CD4-positive, alpha-beta T cell treated with Interferon gamma for 1 hour (primary cell): ENCODE measurements at places on chromosomes 5 and 9.

GRCh38 chr5:142713121-142713706, 27.3 kb upstream of the FGF1 start:
- DNase-seq: peak; percentile 83

- no peak for DNase-seq
These were observed 126.9 kb downstream of the NTRK2 start for GRCh38 chr9:84796404-84796803.

- no peak for DNase-seq
These were observed 185.7 kb downstream of the MARCHF11 start for GRCh38 chr5:15993919-15994318.

DNA sequence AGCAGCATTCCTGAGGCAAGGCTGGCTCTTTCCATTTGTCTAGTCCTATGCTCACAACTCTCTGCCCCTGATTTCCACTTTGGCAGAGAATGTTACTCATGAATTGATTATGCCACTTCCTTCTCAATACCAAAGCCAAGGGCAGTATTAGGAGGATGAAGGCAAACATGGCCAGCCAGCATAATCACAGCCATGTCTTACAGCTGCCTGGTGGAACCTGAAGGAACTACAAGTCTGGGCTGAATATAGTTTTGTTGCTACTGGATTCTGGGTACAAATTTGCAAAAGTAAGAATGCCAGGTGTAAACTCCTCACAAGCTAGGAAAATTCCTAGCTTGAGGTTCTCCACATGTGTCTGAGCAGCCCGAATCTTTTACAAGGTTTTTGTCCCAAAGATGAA, 4.2 kb downstream of the SIL1 start:
- DNase-seq: no peak

- no peak for DNase-seq
These were observed 144.5 kb downstream of the GCNT1 start for GRCh38 chr9:76603448-76603895.

DNA sequence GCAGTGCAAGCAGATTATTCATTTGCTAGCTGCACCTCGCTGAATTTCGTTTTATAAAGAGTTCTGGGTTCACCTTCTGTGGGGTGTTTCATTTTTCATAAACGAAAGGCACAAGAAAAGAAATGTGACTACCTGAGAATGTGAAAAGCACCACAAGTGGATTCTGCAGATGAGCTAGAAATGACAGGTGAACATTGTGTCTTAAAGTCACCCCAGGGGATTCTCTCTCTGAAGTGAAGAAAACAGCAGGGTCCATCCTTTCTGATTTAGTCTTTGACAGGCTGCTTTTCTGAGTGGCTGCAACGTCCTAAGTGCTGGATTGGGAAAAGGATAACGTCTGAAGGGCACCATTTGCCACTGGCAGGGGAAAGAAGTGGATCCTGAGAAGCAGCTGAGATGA, 469.3 kb downstream of the SPATA31D1 start:
- no peak for DNase-seq

DNA sequence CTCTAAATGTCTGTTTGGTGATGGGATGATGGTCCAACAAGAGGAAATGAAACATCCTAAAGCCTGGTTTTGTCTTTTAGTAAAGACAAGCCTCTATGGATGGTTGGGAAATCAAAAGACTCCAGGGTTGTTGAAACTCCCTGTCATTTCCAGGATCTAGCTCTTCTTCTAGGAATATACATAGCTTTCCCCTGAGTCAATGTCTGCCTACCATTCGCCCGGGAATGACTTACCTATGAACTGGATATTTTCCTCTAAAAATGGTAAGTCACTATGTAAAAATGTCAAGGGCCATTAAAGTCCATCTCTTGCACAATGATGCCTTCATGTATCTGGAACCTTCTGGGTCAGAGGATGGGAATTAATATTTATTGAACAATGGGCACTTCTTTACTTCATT, 11.1 kb upstream of the KIF12 start:
- DNase-seq: no peak

GRCh38 chr5:13993926-13994325, 49.4 kb upstream of the DNAH5 start:
- DNase-seq: no peak

DNA sequence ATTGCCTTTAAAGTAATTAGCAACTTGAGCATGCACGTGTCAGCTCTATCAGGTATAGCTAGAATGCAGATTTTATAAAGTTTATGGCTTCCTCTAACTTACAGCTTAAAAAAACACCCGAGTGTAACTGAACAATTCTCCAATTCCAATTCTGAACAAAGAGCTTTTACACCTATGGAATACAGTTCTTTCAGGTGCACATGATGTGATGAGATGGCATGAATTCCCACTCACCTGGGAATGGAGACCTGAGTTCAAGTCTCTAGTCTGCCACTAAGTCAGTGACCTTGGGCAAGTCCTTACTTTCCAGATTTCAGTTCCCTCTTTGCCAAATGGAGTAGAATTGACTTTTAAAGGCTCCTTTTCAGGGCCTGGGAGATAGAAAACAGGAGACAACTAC, 1.8 kb downstream of the ZFAND5 start:
- no peak for DNase-seq

DNA sequence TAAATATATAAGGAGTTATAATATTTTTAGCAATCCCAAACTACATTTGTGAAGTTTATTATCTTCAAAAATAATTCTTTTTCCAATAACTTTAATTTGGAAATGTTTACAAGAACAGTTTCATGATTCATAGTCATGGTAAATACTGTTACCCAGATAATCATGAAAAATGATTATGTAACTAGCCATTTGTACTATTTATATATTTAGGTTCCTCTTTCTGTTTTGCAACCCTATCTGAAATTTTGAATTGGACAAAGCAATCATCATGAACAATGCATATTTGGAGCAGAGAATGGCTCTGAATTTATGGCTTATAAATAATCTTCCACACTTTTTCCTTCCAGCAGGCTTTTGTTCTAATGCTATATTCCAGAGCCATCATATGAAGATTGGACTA, 499.7 kb downstream of the SLCO4C1 start:
- DNase-seq: no peak

GRCh38 chr9:88555268-88555980, 20.4 kb downstream of the NXNL2 start:
- DNase-seq: no peak

DNA sequence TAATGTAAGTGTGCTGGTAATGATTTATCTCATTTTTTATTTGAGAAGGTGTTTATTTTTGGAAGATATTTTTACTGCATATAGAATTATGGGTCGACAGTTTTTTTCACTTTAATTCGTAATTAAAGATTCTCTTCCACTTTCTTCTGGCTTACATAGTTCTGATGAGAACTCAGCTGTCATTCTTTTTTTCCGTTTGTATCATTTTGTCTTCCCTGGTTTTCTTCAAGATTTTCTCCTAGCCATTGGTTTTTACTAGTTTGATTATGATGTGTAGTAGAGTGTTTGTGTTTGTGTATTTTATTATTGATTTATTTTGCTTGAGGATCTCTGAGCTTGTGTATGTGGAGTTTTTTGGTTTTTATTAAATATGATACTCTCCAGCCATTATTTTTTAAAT, 21.7 kb downstream of the SLF1 start:
- no peak for DNase-seq

- no peak for DNase-seq
These were observed 14.6 kb downstream of the NOL8 start for GRCh38 chr9:92310562-92310961.

GRCh38 chr5:50302815-50303490, 138.1 kb downstream of the EMB start:
- DNase-seq: no peak

DNA sequence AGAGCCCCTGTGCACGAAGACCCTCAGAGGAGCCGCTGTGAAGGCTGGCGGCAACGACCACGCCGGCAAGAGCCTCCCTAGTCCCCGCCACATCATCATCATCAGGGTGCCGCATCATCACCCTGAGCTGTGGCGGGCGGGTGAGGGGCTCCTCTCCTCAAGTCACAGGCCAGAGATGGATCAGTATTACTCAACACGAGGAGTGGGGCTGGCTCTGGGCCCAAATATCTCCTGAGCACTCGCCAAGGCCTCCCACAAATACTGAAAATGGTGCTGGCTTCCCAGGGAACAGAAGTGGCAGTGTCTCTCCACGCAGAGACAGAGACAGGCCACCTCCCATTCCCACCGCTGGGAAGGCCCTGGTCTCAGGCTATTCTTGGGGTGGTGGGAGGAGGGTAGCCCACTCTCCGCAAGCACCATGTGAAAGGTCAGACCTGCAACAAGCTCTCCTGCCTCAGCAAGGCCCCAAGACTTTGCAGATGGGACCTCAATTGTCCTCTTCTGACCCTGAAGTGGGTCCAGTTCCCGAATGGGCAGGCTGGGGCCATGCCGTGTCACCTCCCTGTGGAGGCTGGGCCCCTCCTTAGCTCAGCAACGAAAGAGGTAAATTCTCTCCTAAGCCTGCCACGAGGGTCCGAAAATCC, 39.3 kb upstream of the ZNF354A start:
- no peak for DNase-seq

- no peak for DNase-seq
These were observed 94.7 kb upstream of the SAP30L start for GRCh38 chr5:154351141-154351540.

- no peak for DNase-seq
These were observed 246.8 kb upstream of the HAPLN1 start for GRCh38 chr5:83967417-83967816.

DNA sequence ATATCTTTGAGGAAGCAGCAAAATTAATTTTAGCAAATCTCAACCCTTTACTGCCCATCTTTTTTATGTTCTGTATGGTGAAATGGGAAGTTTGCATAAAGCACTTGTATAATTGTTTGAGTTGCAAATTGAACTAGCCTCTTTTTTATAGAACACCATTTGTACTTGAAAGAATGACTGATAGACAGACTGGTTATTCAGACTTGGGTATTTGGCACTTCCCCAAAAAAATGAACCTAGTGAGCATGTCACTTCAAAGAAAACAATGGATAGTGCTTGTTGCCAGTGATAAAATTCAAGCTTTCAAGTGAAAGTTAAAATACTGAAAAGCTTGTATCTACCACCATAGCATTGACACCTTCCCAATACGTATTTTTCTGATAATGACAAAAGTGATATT, 115.8 kb downstream of the ERCC6L2 start:
- no peak for DNase-seq

DNA sequence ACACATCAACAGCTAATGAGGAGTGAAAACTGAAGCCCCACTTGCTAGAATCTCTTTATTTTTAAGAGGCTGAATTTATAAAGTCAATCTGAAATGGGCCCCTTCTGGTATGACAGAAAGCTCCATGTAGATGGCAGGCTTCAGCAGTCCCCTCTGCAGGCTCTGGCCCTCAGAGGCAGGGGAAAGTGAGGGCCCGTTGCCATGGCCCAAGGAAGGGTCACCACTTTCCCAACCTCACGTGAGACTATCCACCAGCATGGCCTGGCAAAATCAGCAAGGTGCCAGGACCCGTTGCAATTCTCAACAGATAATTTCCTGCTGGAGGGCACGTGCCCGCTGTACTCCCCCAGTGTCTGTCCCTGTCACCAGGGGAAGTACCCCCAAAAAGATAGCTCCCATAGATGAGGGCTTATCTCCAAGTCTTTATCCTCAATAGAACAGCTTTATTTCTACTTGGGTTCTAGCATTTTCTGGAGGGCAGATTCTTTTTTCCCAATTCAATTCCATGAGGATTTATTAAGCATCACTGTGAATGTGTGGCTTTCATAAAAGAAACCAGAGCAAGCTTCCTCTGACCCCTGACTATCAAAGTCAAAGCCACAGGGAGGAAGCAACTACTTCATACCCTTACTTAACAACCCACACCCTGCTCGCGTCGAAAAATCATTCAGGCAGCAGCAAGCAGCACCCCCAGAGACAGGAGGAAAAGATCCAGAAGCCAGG, 85.4 kb upstream of the FSTL4 start:
- DNase-seq: no peak

DNA sequence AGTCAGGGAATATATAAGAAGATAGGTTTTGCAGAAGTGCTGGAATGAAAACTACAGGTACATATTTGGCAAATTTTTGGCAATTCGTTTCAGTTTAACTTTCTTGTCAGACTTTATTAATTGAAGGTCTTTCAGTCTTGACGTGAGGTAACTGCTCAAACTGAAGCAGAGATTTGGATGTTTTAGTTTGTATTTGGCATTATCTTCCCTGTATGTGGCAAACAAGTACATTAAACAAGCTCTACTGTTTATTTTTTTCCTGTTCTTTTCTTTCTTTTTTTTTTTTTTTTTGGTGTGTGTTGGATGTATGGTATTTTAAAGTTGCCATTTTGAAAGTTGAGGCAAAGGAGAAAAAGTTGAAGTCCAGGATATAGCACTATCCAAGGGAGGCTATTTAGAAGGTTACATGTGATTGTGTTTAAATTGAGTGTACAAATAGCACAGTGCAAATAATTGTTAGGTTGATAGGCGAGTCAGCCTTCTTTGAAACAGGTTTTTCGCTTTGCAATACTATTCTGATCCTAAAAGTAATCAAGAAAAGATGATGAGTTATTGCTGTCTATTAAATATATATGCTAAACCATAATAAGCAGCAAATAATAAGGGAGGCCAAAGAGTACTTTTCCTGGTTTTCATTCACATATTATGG, 2.2 kb downstream of the PBX3 start:
- no peak for DNase-seq

GRCh38 chr5:150227606-150228273, 37.9 kb downstream of the SLC6A7 start:
- no peak for DNase-seq

- no peak for DNase-seq
These were observed 130.1 kb upstream of the SLC44A1 start for GRCh38 chr9:105114318-105114717.

DNA sequence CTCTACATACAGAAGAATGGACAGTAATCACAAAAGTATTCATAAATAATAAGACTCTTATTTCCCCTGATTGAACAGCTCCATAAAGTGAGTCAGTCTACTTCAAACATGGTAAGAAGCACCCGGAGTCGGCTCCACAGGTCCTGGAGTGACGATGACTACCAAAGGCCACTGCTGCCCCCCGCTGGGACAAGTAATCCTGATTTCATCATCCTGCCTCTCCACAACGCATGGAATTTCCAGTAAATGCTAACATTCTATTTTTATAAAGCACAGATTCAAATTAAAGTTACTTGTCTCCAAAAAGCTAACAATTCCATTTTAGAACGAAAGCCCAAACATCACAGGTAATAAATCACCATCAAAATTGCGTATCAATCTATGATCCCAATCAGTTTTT, 16.2 kb downstream of the ATPSCKMT start:
- DNase-seq: no peak

- no peak for DNase-seq
These were observed 20.6 kb downstream of the C9orf43 start for GRCh38 chr9:113431191-113431590.

- no peak for DNase-seq
These were observed 350.5 kb downstream of the MAN2A1 start for GRCh38 chr5:110040178-110040577.
